Stomach (tissue), 19 donors: ENCODE measurements at places on chromosomes 1 and 21. TPM values are rescaled to one million over a fixed set of nuclear protein-coding genes. Genes with fewer than 3 reads are reported as not detected.

NAXE gene
- 46.1 TPM for total RNA-seq

CCSAP gene
- 0.89 TPM for total RNA-seq

KIF26B gene
- 2.9 TPM for total RNA-seq

ZNF593OS gene
- total RNA-seq: not detected

NR1I3 gene
- total RNA-seq: not detected
